ENCODE measurements at places on chromosomes 5 and 9. TPM values are rescaled to one million over a fixed set of nuclear protein-coding genes. Genes with fewer than 3 reads are reported as not detected.

Gene ANKHD1
- polyA plus RNA-seq = 151 TPM

DNA sequence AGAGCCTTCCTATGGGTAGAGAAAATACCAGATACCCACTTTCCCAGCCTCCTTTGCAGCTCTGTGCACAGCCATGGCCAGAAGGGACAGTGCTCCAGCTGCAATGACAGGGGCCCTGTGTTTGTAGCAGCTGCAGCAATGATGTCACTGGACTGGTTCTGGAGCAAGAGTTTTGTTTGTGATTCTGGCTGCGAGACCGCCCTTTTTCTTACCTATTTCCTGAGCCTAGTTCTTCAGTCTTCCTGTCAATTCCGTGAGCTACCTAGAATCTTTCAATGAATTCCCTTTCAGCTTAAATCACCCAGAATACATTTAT is 10.0 kb upstream of the BOD1 start:
- no peak for DNase-seq

Gene AIF1L
- 370 TPM for polyA plus RNA-seq

DNA sequence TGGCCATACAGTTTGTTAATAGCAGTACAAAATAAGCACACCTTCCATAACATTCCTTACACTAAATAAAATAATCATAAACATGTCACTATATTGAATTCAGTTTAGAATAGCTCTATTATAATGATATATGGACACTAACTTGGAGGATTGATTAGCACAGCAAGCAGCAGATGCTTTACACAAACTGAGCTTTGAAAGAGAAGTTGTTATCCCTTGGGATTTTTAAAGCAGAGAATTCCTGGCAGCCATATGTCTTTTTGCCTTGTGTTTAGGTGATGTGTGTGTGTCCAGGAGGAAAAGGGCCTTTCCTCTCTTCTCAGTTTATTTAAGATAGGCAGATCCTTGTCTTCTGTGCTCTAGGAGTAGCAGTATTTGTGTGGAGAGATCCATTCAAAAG is 232.2 kb upstream of the GRIN3A start:
- DNase-seq = no peak

GRCh38 chr5:55865831-55866230 is 14.7 kb downstream of the IL31RA start:
- no peak for DNase-seq

DNA sequence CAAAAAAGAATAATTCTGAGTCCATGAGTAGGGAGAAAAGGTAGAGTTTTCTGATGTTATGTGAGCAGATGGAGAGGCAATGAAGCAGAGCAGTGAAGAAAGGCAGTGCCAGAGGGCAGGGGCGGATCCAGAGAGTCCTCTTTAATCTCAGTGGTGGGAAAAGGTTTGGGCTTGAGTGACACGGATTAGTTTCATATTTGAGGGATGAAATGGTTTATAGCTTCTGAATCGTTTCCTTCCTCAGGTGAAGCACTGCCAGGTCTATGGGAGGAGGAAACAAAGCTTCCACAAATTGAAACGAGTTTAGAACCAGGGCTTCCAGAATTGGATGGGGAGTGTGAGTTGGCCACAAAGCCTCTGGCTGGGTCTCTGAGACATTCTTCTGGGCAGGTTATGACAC is 517.0 kb upstream of the PAPPA start:
- DNase-seq = no peak

GRCh38 chr5:151037561-151038411 is 17.4 kb downstream of the GPX3 start:
- DNase-seq = no peak

DNA sequence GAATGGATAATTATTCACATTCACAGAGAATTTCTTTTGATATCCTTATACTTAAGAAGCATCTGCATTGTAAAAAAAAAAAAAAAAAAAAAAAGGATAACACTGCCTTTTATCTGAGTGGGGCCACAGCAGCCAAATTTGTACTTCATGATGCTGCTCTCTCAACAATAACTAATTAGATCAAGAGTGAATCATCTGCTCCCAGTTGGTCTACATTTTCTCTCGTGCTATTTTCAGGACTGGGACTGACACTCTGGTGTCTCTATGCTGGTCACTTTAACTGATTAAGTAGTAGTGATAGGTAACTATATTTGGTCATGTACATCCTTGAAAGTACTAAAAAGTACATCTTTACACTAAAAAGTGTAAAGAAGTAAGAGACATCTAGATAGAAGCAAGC is 90.1 kb downstream of the RFX3 start:
- no peak for DNase-seq

Gene C5
- 17.1 TPM for polyA plus RNA-seq

DNA sequence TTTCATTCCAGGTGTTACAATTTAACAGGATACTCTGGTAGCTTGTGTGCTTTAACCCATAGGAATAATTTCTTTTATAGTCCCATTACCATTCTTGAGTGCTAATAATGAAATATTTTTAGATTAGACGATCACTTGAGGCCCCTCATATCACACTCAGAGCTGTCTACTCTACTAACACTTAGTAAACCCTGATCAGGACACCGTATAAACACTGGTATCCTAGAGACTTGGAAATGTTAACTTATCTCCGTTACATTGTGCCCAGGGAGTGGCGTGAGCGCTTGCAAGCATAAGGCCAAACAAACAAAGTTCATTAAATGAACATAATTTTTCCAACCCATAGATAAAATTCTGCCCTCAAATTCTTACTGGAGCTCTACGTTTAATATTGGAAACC is 42.2 kb upstream of the RFX3 start:
- DNase-seq = no peak

GRCh38 chr5:140631036-140631417 is 1.9 kb downstream of the CD14 start:
- DNase-seq = no peak

DNA sequence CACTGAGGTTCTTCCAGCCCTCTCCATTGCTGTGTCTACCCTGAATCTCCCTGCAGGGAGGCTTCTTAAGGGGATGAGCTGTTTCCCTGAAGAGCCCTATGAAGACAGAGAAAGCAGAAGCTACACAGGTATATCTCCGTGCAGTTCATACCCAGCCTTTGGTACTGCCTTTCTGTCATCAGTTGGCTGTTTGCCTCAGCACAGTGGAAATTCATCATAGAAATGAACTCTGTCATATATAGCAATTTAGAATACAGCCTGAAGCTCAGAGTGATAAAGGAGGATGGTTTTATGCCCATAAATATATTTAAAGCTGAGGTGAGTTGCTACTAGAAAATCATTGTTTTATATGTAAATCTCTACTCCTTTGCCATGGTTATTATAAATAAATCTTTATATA is 42.6 kb upstream of the KCNN2 start:
- DNase-seq = no peak
